ENCODE measurements at places on chromosomes 5 and 9.

GRCh38 chr5:56705217-56705616 is 110.1 kb upstream of the MAP3K1 start:
- DNase-seq = no peak

DNA sequence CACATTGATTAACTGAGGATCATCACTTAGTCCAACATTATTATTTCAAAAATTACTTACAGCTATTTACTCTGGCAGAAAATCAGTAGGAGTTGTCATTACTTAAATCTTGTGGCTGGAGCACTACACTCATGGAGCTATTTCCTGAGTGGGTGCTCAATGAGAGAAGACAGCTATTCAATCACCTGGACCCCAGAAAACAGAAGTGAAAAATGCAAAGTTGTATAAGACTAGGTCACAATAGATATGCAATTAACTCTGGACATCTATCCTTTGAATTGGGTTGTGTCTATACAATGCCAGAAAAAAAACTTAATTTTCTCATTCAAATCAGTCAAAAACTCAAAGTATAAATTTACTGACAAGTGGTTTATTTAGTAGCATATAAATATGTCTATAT is 340.9 kb downstream of the EFNA5 start:
- DNase-seq = no peak

DNA sequence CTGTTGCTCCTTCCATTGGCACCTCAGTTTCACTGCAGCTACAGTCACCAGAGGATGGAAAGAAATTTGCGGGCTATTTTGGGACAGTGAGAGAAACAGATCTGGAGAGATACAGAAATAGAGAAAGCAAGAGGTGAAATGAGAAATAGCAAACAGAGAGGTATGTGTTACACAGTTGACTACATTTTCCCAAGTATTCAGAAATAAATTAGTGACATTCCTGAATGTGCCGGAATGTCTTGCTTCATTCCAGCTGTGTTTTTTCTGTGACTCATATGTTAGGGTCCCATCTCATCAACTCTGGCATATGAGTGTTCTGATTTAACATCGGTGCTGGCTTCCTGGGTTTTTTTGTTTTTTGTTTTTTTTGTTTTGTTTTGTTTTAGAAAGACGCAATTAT is 63.8 kb upstream of the ZNF462 start:
- no peak for DNase-seq

DNA sequence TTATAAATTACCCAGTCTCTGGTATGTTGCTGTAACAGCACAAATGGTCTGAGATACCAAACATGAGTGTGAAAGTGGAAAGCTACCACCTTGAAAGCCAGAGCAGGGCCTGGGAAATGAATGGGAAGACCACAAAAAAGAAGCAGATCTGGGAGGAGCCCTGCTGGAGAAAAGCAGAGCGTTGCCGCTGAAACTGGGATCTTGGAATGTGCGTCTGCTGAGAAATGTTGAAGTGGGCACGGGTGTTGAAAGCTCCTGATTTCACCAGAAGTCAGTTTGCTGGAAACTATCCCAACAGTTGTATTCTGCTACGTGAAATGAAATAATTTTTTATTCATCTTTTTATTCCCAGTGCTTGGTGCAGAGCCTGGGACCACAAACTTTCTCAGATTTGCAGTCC is 40.0 kb downstream of the NUDT12 start:
- no peak for DNase-seq
